ENCODE measurements at places on chromosomes 16 and 17.

- no peak for DNase-seq
Measured at GRCh38 chr16:65936096-65936495, 430.4 kb upstream of the CDH5 start.

DNA sequence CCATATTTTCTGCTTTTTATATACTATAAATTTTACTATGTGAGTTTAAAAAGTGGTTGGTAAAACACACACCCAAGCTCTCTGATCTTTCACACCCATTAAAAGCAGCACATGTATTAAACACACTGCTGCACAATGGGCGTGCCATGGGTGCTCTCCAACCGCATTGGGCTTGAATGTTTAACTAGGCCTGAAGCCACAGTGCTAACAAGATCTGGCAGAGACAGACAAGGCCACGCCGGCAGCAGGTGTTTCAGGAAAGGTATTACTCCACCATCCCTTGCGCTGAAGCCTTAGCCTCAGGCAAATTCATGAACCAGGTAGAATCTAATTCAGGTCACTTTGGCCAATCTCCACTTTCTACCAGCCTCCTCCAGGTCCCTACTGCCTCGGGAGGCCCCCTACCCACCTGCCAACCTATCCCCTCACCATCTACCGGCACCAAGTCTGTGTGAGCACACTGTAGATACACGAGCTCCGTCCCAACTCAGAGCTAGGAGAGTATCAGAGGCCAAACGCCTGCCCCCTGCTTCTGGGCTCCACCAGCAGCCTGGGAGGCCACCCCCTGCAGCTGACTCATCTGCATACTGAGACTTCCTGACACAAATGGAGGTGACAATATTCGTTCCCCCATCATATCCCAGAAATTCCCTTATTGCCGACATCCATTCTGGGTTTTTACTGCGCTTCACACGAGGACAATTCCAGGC lies 95.0 kb downstream of the ADCY9 start:
- no peak for DNase-seq

DNA sequence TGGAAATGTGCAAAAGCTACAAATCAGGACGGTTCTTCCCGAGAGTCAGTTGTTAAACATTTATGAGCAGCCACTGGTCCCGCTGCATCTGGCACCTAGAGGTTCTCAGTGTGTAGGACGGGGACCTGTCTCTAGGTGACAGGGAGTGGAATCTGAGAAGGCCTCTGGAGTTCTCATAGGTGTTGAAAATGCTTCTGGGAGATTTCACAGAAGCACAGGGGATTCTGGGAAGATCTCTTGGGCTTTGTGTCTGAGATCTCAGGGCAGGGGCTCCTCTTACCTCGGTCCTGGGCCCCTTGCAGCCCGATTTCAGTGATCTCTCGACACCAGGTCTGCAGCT lies 8.9 kb downstream of the ALOX15 start:
- no peak for DNase-seq

DNA sequence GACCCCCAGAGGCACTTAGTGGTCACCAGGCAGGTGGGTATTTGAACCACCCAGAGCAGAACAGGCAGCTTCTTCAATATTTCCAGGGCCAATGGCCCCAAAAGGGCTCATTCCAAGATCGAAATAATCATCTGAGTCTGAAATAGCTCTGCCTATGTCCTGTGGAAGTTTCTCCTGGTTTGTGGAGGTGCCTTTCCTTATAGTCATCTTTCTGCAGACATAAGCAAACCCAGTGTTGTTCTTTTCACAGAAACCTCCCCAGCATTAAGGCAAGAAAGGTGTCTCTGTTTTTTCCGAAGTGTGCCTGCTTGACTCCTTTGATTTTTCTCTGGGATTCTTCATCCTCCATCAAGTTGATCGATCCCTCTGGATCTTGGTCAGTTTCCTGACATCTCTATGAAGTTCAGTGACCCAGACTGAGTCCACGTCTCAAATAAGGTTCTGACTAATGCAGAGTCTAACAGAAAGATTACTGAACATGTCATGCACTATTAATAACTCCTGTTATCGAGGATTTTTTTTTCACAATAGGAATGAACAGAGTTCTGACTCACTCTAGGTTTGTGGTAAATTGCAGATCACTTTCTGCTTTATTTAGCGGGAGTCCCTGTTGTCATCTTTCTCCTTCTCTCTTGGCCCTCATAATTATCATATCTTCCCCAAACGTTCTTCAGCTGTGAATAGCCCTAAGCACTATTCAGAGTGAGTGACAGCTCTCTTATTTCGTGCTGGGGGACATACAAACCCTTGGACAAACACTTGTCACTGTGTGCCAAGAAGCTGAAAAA lies 1.5 kb downstream of the LRRC3C start:
- no peak for DNase-seq

DNA sequence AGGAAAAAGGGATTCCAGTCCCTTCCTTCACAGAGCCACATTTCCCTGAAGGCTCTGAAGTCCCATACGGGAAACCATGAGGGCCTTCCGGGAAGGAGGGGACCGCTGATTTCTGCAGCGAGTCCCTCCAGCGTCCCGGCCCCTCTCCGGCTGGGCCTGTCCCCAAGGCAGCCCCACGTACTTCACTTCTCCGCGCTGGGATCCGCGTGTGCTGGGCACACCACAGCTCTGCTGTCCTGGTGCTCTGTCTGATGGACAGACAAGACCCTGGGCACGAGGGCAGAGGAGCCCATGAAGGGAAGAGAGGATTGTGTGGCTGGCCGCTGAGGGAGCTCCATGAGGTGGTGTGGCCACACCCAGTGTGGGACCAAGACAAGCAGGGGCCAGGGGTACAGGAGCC lies 57.1 kb downstream of the PRMT7 start:
- DNase-seq = no peak

- no peak for DNase-seq
Measured at GRCh38 chr17:16328997-16329396, 24.3 kb downstream of the CENPV start.

All from activated CD4-positive, CD25-positive, alpha-beta regulatory T cell treated with anti-CD3 and anti-CD28 coated beads, Interleukin-2, amount 50 U/mL, for 72 hours (primary cell).